ENCODE measurements at places on chromosomes 1 and 21. TPM values are rescaled to one million over a fixed set of nuclear protein-coding genes. Genes with fewer than 3 reads are reported as not detected.

Gene FABP3
- total RNA-seq = 2,432 TPM

Gene AADACL4
- not detected for total RNA-seq

Gene PRAMEF2
- not detected for total RNA-seq

Gene PROX1
- 77.9 TPM for total RNA-seq

Gene TNFRSF9
- 0.09 TPM for total RNA-seq

Gene IGSF3
- total RNA-seq = 15.6 TPM

Gene ZNF281
- 9.2 TPM for total RNA-seq

Gene ARHGEF2
- 70.8 TPM for total RNA-seq

Gene EYA3
- total RNA-seq = 17.8 TPM

Gene CALML6
- total RNA-seq = not detected

Gene SPRR2D
- total RNA-seq = not detected

Gene GALNT2
- 36.8 TPM for total RNA-seq

Gene S100A10
- total RNA-seq = 335 TPM

Gene ELF3
- total RNA-seq = 8.5 TPM

Gene CLDN19
- total RNA-seq = not detected

Gene SLAMF9
- total RNA-seq = 0.35 TPM

Gene GJA8
- not detected for total RNA-seq

Gene MCOLN3
- 7.6 TPM for total RNA-seq

Gene EPHB2
- 2.9 TPM for total RNA-seq

Gene PTPN22
- total RNA-seq = 1.6 TPM

Gene SPATA21
- not detected for total RNA-seq

Gene CHI3L2
- 36.8 TPM for total RNA-seq

Gene KAZN
- total RNA-seq = 12.6 TPM

Gene CACHD1
- 9.2 TPM for total RNA-seq

Gene PIGK
- total RNA-seq = 34.2 TPM

Gene PRKCZ
- total RNA-seq = 12.4 TPM

Gene SERPINC1
- total RNA-seq = 0.35 TPM

Gene SHE
- 21.4 TPM for total RNA-seq

Gene GJA5
- 54.6 TPM for total RNA-seq

Gene VAV3
- 4.3 TPM for total RNA-seq

Gene CRP
- total RNA-seq = not detected

Gene PFDN2
- total RNA-seq = 50.5 TPM

Gene CSF3R
- total RNA-seq = 10.0 TPM

Gene AMY1B
- total RNA-seq = not detected

Gene PIGV
- total RNA-seq = 6.7 TPM

Gene RHD
- 0.09 TPM for total RNA-seq

Gene ATP6V1G3
- not detected for total RNA-seq

Gene ZNF648
- not detected for total RNA-seq

Gene SELL
- 3.0 TPM for total RNA-seq

Gene KRTAP24-1
- not detected for total RNA-seq

Gene TCHHL1
- not detected for total RNA-seq

Gene DPM3
- total RNA-seq = 65.8 TPM

Gene TP73
- total RNA-seq = 0.06 TPM

Gene RAB7B
- total RNA-seq = 4.5 TPM

Gene TMEM269
- total RNA-seq = 0.13 TPM

Gene KRTAP11-1
- not detected for total RNA-seq

Gene SDHC
- 241 TPM for total RNA-seq

Gene LCE1D
- total RNA-seq = not detected

Gene KCNE2
- not detected for total RNA-seq

Gene SHISA4
- 47.5 TPM for total RNA-seq

Gene PLA2G2A
- 376 TPM for total RNA-seq

Gene TAS1R1
- not detected for total RNA-seq

Gene SESN2
- 4.5 TPM for total RNA-seq

Gene RGS1
- 1.8 TPM for total RNA-seq

Gene LRRC38
- 0.09 TPM for total RNA-seq

Gene TIE1
- total RNA-seq = 38.9 TPM

Gene LCE1F
- total RNA-seq = not detected

Gene KIF14
- 0.05 TPM for total RNA-seq

Measured in left cardiac atrium (tissue), 4 donors.